ENCODE measurements at places on chromosomes 11 and 22. TPM values are rescaled to one million over a fixed set of nuclear protein-coding genes. Genes with fewer than 3 reads are reported as not detected.

Gene SPON1
- polyA plus RNA-seq: 76.3 TPM

Gene NRXN2
- polyA plus RNA-seq: 14.9 TPM

Gene STK33
- 47.1 TPM for polyA plus RNA-seq

Gene PEX26
- polyA plus RNA-seq: 35.5 TPM

Gene NLRP14
- 0.83 TPM for polyA plus RNA-seq

Gene PKDREJ
- 0.55 TPM for polyA plus RNA-seq

DNA sequence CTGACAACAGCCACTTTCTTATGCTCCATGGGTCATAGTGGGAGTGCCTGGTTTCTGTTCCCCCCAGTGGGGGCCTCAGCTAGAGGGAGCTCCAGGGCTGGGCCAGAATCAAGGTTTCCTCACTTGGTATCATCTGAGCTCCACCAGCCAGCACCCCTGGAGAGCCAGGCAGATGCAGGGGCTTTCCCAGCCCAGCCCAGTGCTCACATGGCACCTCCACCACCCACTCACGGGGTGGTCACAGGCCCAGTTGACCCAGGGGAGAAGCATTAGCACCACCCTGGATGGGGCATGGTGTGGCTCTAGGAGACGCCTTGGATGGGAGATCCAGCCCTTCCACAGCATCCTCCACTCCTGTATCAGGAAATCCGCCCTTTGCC is 24.1 kb upstream of the WNT7B start:
- no peak for DNase-seq

GRCh38 chr22:42621505-42622002 is 6.9 kb upstream of the POLDIP3 start:
- DNase-seq: peak; percentile 74

DNA sequence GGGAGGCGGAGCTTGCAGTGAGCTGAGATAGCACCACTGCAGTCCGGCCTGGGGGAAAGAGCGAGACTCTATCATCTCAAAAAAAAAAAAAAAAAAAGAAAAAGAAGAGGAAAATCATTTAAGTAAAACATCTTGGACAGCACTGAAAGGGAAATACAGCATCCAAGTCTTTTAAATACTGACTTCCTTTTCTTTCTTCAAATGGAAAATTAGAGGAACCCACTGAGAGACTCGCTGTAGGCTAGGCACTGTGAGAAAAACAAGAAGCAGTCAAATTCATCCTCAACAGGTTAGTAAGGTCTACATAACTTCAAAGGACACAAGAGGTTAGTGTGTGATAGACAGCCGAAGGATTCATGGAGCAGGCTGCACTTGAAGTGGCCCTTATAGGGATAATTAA is 243.7 kb downstream of the BLID start:
- no peak for DNase-seq

GRCh38 chr11:31301549-31302510 is 67.7 kb downstream of the DCDC1 start:
- no peak for DNase-seq

DNA sequence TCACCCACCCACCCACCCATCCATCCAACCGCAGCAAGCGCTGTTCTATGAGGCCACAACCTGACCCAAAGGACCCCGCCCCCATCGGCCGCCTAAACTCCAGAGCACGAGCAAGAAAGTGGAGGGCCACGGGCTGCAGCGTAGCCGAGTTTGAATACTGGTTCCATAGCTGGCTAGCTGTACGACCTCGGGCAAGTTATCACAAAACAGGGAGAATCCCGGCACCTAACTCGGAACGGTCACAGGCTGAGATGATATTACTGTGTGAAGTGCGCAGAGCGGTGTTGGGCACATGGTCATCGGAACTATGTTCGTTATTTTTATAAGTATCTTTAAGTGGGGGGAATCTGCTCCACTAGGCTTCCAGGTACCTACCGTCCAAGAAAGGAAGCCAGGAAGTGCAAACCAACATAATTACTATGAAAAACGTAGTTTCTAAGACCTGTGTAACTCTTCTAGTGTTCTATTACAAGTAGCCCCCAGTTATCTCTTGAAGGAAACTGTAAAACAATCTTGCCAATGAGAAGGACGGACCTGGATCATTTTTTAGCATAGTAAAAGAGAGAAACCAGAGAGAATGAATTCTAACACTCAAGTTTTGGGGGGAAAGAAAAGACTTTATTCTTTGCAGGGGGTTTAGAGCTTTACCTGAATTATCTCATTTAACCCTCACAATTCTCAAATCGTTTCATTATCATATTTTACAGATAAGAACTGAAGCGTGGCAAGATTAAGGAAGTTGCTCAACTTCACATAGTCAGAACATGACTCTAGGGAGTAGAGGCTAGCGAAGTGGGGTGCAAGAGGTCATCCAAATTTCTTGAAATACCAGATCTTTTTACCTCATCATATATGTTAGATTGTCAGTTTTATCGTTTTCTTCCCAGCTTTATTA is 663 bp upstream of the BUD13 start:
- DNase-seq: no peak

DNA sequence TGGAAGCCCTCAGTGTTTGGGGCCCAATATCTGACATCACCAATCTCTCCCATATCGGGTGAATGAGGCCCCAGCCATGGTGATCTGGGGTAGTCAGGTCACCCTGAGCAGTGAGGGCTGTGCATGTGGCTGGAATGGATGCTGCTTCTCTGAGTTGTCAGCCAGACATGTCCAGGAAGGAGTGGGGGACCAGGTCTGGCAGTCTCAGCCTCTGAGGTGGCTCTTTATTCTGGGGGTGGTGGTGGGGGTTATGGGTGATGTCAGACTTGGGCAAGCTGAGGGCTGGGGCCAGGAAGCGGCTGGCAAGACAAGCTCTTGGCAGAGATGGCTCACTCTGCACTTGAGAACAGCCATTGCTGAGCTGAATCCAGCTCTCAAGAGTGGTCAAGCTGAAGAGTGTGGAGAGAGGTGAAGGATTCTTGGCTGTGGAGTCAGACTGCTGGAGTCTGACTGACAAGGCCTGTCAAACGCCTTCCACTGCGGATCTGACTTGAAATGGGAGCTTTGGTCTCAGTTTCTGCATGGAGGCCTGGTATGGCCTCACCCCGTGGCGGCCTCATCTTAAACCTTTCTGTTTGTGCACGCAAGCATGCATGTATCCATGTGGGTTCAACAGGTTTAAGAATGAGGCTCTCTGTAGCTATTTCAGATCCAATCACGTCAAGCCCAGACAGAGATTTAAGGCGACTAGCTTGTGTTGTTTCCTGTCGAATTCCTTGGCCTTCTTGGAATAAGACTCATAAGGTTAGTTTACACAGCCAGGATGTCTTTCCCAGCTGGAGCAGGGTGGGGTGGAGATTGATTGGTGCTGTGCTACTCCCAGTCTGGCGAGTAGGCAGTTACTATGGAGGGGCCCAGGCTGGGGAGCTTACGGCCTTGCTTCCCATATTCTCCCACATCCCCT is 83.9 kb upstream of the TIMP3 start:
- peak; percentile 12 for DNase-seq

- DNase-seq: no peak
Measured at GRCh38 chr11:81979448-81979847, 754.2 kb downstream of the FAM181B start.

DNA sequence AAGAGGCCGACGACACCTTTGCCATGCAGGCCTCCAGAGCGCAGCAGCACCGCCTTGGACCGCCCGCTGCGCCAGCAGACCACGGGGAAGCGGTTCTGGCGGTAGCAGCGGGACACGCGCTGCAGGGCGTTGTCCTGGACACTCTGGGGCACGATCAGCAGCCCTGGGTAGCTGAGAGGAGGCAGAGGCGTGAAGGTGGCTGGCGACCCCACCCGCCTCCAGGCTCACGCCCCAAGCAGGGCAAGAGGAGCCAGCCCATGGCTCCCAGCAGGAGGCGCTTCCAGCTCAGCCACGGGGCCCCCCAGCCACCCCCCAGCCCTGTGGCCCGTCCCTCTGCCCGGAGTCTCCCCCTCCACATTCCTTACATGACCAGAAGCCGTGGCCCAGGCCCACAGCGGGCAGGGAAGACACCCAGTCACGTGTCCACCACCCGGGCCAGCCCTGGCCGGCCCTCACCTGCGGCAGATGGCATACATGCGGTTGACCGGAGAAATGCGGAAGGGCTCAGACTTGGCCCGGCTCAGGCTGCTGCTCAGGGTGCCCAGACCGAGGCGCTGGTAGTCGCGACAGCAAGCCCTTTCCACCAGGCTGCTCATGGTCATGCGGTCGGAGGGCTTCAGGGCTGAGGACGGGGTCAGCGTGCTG is 15.2 kb downstream of the SBF1 start:
- no peak for DNase-seq

Data from left kidney (tissue), 8 donors.